ENCODE measurements at places on chromosomes 12 and 14.

DNA sequence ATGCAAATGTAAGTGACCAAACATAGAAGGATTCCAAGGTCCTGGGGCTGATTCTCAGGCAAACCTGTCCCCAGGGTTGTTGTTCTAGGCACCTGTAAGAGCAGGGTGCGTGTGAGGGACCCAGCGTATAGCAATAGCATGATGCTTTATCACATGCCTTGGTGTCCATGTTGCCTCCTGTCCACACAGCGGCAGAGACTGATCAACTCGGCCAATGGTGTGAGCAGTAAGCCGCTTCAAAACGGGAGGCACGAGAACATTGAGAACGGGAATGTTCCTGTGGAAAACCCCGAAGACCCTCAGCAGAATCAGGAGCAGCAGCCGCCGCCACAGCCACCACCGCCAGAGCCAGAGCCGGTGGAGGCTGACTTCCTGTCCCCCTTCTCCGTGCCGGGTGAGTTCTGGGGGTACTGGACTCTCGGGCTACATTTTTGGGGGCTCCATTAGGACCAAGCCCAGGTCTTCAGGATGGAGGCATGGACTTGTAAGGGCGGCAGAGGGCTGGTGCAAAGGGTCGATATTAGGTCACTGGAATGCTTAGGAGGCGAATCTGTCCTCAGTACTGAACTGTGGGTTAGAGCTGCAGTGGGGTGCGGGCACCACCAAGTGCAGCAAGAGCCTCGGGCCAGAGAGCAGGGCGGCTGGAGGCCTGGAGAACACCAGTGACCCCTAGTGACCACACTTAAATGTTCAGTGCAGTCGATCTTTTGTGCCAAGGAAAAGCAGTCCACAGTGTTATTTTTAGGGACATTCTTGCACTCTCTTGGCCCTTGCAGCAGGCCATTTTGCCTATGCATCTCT is 57.2 kb upstream of the RIN3 start:
- DNase-seq: peak; percentile 52

DNA sequence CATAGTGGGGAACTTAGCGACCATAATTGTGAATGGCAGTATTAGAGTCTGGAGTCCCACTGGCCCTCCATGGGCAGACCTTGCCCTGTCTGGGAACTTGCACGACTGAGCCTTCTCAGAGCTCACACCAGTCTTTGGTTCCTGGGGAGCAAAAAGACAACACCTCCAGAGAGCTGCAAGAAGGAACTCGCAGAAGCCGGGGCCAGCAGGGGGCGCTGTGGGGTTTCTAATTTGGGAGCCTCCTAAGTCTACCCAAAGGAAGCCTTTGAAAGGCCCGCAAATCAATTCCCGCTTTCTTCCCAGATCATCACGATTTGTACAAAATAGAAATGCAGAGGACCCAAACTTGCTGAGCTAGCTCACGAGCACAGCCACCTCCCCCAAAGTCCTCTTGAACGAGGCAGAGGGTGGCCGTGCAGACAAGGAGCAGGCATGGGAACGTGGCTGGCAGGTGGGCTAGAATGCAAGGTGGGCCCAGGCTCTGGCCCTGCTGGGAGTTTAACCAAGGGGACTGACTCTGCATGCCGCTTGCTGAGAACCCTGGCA is 46.3 kb upstream of the FBXO21 start:
- DNase-seq: peak; percentile 56

DNA sequence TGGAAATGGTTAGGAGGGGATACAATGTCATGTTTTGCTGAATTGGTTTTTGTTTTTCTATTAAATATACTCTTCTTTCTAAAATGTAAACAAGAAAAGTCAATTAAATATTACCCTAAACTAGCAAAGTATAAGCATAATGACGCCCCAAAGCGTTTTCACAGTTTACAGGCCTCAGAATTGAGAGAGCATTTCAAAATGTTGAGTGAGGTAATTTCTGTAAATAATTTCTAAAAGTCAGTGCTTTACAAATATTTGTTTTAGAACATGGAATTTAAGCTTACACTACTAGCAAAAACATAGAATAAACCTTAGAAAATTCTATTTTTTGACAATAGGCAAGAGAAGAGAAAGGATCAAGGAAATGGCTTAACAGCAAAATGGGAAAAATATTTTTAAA is 958.4 kb upstream of the USP15 start:
- DNase-seq: no peak

DNA sequence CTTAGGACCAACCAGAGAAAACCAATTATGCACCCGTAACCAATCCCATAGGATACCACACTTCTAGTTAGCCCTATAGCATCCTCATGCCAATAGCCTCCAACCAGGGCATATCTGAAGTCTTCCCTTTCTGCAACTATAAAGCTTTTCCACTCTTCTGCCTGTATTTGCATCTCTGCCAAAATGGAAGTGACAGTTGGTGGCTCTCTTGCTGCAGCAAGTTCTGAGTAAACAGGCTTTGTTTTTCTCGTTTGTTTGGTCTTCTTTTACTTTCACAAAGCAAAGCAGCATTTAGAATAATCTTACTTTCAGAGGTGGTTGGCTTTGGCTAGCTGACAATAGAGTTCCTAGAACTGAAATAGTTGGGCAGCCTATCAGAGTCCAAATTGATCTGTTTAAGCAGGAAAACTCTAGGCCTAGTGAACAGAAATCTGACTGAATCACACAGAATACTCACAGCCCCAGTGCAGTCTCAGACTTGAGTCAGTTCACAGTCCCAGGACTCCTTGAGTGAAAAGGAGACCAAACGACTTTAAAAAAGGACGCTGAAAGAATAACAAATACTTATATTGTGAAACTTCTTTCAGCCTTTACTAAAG is 1029.7 kb upstream of the LRFN5 start:
- DNase-seq: no peak

DNA sequence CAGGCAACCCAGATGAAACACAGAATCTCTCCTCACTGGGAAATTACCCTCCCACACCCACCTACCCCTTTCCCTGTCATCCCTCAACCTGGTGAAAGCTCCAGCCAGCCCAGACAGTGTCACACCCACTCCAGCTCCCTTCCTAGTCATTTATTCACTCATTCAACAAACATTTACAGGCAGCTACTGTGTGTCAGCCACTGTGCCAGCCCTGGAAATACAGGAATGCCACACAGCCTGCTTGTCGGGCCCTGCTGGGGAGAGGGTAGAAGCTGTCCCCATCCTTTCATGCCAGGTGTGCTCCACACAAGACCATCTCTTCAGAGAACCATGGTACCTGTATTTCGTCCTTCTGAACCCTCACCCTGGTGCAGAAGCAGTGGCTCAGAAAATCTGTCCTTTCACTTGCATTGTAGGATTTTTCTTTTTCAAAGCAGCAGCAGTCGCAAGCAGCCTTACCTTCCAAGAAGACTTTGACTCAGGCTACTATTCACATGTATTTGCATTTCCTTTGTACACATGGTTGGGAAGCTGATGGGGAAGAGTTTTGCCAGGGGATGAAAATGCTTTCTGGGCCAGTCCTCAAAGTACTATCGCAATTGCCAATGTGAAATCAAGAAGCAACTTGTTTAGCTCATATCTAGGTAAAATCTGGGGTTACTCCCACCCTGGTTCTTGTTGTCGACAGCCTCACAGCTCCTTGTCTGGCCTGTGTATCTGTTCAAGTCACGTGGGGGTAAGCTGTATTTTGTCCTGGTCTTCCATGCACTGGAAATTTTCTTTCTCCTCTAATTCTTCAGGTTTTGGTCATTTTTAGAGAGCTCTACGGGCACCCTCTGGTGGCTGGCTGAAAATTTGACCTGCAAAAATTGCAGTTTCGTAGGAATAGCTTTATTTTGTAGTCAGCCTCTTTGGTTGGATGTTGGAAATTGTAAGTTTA is 147.4 kb upstream of the EGLN3 start:
- peak; percentile 30 for DNase-seq

DNA sequence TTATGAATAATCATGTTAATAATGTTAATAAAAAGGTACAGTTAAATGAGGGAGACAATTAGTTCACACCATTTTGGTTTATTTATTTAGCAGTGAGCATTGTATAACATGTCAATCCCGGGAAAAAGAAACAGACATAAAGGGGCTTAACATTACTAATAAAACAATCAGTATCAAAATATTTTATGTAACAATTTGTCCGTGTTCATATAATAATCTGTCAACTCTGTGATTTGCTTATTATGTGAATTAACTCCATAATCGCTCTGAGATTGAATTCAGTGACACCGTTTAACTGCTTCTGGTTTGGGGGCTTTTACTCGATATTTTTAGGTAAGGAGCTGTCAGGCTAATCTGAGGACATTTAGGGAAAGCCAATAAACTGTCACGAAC is 95.8 kb upstream of the HMGA2 start:
- DNase-seq: no peak

- no peak for DNase-seq
Measured at GRCh38 chr12:113330505-113330904, 4.4 kb downstream of the SLC8B1 start.

DNA sequence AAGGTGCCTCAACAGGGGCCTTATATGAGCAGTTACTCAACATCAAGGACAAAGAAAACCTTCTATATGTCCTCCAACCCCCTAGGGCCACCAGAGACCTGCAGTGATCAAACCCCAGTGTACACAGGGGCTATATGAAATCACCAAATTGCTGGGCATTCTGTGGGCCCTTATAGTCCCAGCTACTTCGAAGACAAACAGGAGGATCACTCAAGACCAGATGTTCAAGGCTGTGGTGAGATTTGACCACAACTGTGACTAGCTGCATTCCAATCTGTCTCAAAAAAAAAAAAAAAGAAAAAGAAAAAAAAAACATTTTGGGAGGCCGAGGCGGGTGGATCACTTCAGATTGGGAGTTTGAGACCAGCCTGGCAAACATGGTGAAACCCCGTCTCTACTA is 51.0 kb upstream of the PRB2 start:
- no peak for DNase-seq

DNA sequence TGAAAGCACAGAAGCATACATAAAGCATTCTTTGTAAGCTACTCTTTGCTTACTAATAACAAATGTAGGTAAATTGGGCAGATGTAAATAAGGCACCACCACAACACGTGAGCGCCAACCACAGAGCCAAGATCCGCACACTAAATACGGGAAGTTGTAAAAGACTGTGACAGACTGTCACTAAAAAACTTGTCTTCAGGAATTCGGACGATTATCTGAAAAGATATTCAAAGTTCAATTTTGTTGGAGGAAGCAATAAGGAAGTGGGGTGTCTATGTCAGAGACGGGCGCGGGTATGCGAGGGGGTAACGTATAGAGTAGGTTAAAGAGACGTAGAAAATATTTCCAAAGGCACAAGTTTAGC is 1.5 kb upstream of the HSP90B1 start:
- no peak for DNase-seq

DNA sequence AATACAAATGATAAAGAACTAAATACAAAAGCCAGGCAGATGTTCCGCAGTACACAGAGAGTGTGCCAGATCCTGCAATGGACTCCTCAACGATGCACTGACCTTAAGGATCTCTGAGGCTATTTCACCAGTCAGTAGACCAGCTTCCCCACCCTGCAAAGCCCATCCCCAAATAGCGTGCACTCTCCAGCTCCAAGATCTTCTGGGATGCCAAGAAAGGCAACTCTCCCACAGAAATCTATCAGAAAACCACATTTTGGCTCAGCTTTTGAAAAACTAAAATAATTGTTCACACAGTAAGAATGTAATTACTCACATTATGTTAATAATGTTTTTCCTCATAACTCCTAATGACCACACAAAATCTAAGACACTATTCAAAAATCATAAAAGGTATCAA is 90.4 kb downstream of the PPP2R5E start:
- no peak for DNase-seq

Data from A172 (cell line).